ENCODE measurements at places on chromosomes 1 and 21. TPM values are rescaled to one million over a fixed set of nuclear protein-coding genes. Genes with fewer than 3 reads are reported as not detected.

The ANP32E gene
- 92.4 TPM for total RNA-seq

The GPR3 gene
- total RNA-seq = 11.0 TPM

DNA sequence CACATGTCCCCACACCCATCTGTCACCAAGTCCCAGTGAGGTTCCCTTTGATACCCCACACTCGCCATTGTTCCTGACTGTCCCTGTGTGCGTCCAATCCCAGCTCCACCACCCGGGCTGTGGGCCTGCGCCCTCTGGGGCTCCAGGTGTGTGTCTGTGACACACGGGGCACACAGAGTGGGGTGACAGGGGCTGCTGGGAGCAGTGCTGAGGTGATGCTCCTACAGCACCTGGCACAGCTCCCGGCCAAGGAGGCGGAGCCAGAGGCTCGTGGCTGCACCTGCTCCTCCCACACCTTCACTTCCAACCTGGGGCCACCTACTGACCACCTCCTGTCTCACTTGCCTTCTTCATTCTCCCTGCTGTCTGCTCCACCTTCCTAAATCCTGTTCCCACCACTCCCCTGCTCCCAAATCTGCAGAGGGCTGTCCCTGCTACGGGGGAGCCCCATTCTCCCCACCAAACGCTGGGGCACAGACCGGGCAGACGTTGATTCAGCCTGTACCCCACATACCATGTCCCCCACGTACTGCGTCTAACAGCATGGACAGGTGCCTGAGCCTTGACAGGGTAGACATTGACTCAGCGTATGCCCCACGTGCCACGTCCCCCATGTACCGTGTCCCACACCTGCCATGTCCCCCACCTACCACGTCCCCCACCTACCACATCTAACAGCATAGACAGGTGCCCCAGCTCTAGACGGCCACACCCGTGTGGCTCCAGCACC is 16.4 kb downstream of the WDR4 start:
- no peak for DNase-seq
- H3K4me1 ChIP-seq = peaks cover 34% of the 10 kb centered on the region
- H3K27me3 ChIP-seq = no peaks in the 10 kb centered on the region
- H3K36me3 ChIP-seq = peaks cover 94% of the 10 kb centered on the region
- no peak overlapping the region for H3K4me3 ChIP-seq

The CLDN14 gene
- total RNA-seq = not detected

DNA sequence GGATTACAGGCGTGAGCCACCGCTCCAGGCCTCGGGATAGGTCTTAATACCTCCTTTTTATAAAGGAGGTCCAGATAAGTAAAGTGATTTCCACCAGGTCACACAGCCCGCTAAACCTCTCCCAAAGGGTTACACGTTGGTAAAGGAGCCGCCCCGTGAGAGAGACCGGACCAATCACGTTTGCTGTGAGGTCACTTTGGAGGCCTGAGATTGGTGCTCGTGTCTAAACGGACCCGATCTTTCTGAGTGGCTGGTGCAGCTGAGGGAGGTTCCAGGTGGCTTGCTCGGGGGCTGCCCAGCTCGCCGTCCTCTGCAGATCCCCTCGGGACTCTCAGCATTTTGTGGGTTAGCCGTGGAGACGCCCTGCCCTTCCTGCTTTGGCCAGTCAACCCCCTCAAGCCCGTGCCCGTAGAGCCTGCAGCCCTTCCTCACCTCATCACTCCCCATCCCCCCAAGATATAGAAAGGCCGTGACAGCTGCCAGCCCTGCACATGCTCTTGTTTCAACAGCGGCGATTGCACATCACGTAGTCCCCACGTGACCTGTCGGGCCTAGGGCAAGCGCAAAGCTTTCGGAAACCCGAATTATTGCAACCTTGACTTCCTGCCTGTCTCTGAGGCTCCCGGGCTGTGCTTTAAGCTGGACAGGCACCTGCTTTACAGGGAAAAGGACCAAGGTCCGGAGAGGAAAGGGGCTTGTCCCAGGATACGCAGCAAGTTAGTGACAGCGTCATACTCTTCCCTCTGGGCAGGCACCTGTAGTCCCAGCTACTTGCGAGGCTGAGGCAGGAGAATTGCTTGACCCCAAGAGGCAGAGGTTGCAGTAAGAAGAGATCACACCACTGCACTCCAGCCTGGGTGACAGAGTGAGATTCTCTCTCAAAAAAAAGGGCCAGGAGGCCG is 5.0 kb upstream of the COA7 start:
- H3K4me1 ChIP-seq = peaks cover 9% of the 10 kb centered on the region
- H3K4me3 ChIP-seq = peak overlapping the region; percentile 26
- H3K27me3 ChIP-seq = no peaks in the 10 kb centered on the region
- no peaks in the 10 kb centered on the region for H3K36me3 ChIP-seq
- peak; percentile 96 for DNase-seq
- H3K27ac ChIP-seq = peak overlapping the region; percentile 61

- H3K4me1 ChIP-seq = peaks cover 11% of the 10 kb centered on the region
- no peak overlapping the region for H3K4me3 ChIP-seq
- no peak for DNase-seq
- H3K27me3 ChIP-seq = no peaks in the 10 kb centered on the region
These were observed 51.5 kb downstream of the PRDM2 start for GRCh38 chr1:13751458-13751871.

DNA sequence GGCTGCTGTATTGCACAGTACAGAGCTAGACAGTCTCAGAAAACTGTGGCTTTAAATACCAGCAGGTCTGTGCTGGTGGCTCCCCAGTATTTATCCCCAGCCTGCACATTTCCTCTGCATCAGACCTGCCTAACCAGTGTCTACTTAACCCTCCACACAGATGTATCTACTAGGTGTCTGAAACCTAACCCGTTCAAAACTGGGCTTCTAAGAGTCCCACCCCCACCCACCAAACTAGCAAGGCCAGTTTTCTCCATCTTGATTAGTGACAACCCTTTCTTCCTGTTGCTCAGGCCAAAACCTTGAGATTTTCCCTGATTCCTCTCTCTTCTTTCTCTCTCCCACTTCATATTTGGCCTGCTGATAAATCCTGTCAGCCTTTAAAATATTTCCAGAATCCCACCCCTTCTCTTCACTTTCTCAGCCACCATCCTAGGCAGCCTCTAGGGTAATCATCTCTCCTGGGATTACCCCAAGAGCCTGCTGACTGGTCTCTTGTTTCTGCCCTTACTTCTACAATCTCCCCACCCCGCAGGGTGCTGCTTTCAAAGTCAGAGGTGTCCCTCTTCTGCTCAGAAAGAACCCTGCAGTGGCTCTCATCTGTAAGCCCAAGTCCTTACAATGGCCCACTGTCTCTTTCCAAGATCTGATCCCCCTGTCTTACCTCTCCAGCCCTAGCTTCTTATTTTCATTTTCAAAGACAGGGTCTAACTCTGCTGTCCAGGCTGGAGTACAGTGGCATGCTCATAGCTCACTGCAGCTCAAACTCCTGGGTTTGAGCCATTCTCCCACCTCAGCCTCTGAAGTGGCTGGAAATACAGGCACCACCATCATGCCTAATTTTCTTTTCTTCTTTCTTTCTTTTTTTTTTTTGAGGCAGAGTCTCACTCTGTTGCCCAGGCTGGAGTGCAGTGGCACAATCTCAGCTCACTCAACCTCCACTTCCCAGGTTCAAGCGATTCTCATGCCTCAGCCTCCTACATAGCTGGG is 45.2 kb downstream of the H3-3A start:
- no peak overlapping the region for H3K4me3 ChIP-seq
- peaks cover 49% of the 10 kb centered on the region for H3K4me1 ChIP-seq
- H3K27me3 ChIP-seq = no peaks in the 10 kb centered on the region
- H3K27ac ChIP-seq = no peak overlapping the region
- DNase-seq = no peak

The FAM72B gene
- total RNA-seq = 26.1 TPM

- no peak overlapping the region for H3K4me3 ChIP-seq
- no peaks in the 10 kb centered on the region for H3K27me3 ChIP-seq
- no peak overlapping the region for H3K27ac ChIP-seq
- DNase-seq = peak; percentile 58
These were observed 15.3 kb downstream of the RNF187 start for GRCh38 chr1:228502522-228502921.

DNA sequence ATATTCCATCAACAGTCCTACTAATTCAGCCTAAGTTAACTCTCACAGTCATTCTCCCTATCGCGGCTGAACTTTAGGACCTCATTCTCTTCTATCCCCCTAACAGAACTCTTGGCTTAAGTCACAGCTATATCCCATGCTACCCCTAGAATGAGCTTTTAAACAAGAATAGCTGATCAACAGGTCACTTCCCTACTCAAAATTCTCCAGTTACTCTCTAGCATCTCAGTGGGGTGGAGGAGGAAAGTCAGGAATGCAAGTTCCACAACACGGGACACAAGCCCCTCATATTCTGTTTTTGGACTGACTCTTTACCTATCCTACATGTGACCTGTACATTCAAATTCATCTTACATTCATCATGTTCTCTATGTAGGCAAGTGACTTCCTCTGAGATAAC is 21.0 kb downstream of the MRPL39 start:
- H3K36me3 ChIP-seq = peaks cover 36% of the 10 kb centered on the region
- no peaks in the 10 kb centered on the region for H3K4me1 ChIP-seq
- H3K27ac ChIP-seq = no peak overlapping the region
- no peaks in the 10 kb centered on the region for H3K27me3 ChIP-seq
